ENCODE measurements at places on chromosomes 16 and 17.
A peak's percentile ranks its signal among the peaks of the same experiment; 100 is the strongest.

DNA sequence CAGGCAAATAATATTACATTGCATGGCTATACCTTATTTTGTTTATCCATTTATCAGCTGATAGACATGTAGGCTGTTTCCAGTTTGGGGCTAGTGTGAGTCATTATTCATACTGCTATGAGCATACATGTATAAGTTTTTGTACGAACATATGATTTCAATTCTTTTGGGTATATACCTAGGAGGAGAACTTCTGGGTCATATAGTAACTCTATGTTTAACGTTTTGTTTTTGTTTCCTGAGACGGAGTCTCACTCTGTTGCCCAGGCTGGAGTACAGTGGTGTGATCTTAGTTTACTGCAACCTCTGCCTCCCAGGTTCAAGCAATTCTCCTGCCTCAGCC is 2.4 kb upstream of the ITGAL start:
- no peak for DNase-seq

DNA sequence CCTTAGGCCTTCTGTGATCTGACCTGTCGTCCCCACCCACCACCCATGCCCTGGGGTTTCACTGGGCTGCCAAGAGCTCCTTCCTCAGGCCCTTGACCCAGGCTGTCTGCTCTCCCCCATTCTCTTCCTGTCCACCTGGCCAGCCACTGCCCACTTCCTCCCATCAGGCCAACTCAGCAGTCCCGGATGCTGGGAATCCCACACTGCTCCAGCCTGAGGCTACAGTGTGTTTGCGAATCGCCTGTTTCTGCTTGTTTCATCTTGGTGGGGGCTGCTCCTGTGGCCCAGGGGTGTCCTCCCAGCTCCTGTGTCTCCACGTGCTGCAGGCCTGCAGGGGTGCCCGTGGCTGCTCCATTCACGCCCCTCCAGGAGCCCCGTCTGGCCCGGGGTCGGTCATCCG is 839 bp upstream of the METRN start:
- DNase-seq: no peak

- no peak for DNase-seq
Observed at GRCh38 chr16:83968891-83969649, 1.0 kb downstream of the NECAB2 start.

DNA sequence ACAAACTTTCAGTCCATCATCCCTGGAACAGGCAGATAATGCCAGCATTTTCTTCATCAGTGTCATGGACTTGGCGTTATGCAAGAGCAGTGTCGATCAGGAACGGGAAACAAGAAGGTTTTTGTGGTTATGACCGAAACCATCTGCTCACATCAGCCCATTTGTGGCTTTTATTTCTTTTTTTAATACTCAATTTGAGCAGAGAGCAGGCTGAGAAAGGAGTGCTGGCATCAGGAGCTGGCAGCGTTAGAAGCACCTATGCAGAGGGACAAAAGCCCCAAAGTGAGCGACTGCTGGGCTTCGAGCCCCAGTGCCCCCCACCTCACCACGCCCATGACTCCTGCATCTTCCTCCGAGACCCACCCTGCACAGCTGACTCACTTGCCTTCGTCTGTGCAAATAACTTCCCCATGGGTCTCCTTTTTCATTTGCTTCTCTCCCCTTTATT is 16.2 kb upstream of the CD300E start:
- no peak for DNase-seq

DNA sequence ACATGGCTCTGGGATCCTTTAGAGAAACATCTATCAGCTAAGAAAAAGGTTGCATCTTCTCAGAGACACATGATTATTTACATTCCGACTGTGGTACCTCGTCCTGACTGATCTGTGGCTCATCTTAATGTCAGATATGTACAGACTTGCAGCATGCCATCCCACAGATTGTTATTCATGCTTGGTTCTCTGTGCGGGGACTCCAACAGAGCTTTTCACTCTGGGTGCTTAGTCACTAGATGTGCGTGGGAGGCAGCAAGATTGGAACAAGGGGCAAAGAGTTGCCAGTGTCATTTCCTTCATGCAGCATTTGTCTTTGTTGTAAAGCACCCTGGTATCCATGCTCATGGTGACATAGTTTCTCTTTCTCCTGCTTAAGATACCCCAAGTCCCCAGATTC is 179.1 kb upstream of the CACNG5 start:
- no peak for DNase-seq

- no peak for DNase-seq
Observed at GRCh38 chr17:1158879-1159278, 20.9 kb downstream of the ABR start.

DNA sequence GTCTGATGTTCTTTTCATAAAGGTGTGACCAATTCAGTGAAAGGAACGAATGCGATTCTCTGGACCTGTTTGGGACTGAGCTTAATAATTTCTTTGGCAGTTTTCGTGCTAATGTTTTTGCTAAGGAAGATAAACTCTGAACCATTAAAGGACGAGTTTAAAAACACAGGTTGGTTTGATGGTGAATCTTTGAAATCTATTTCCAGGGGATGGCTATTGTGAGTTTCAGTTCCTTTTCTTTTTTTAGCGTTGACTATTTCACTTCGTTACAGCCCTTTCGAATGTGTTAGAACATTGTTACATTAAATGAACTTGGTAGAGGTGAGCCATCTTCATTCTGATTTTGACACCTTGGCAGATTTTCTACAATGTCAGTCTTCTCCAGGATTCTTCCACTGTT is 1.2 kb downstream of the TNFRSF17 start:
- DNase-seq: no peak

DNA sequence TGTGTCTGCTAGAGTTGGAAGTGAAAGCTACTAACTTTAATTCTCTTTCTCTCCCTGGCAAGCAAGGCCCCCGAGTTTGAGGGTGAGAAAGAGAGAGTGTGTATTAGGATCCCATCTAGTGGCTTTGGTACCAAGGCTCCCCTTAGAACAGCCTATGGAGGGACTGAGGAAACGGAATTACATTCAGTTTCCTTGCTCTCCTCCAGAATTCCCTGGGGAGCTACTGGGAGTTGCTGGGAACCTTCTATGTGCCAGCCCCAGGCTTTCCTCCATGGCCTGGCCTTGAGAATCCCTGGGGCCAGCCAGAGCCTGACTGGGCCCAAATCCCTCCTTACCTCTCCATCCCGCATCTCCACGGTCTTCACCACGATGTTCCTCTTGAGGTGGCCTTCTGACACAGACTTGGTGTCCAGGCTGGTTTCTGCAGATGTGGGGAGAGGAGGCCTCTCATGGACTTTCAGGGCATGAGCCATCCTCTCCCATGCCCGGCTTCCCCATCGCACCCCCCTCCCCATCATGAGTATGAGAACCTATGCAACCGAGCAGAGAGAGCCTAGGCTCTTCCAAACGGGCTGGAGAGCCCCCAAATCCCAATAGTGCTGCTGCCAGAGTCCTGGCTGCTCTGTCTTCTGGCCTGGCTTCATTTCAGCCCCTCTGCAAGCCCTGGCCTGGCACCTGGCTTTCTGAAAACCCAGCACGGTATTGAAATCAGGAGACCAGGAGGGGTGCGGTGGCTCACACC is 7.4 kb downstream of the GFAP start:
- no peak for DNase-seq

GRCh38 chr17:82876602-82877379 is 37.0 kb upstream of the ZNF750 start:
- no peak for DNase-seq

- DNase-seq: no peak
Observed at GRCh38 chr16:49776734-49777133, 79.2 kb downstream of the ZNF423 start.

GRCh38 chr17:58381124-58382035 is 29.4 kb upstream of the SUPT4H1 start:
- DNase-seq: no peak

- DNase-seq: no peak
Observed at GRCh38 chr16:79297805-79298204, 302.7 kb downstream of the MAF start.

DNA sequence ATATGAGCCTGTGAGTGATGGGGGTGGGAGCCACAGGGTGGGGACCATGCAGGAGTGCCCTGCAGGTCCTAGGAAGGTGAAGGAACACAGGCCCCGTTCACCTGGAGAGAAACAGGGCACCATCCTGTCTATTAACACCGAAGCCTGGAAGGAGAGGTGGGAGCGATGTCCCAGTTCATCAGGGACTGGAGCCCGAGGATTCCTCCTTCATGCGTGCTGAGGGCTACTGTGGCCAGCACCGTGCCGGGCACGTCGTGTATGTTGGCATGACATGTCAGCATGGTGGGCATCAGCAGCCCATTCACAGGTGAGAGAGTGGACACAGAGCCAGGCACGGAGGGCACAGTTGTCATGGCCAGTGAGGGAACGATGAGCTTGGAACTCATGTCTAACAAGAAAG is 1.4 kb downstream of the WFIKKN2 start:
- DNase-seq: no peak

DNA sequence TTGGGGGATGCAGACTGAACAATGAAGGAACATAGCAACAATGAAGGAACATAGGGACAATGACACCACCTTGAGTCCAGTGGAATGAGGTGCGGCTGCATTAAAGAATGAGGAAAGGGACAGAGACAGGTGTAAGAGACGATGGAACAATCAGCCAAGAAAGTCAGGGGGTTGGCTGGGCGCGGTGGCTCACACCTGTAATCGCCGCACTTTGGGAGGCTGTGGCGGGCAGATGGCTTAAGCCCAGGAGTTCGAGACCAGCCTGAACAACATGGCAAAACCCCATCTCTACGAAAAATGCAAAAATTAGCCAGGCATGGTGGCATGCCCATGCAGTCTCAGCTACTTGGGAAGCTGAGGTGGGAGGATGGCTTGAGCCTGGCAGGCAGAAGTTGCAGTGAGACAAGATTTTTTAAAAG is 13.6 kb upstream of the CBFB start:
- DNase-seq: no peak

GRCh38 chr16:54633943-54634362 is 296.7 kb upstream of the IRX5 start:
- DNase-seq: peak; percentile 42
